ENCODE measurements at places on chromosomes 7 and 10.

DNA sequence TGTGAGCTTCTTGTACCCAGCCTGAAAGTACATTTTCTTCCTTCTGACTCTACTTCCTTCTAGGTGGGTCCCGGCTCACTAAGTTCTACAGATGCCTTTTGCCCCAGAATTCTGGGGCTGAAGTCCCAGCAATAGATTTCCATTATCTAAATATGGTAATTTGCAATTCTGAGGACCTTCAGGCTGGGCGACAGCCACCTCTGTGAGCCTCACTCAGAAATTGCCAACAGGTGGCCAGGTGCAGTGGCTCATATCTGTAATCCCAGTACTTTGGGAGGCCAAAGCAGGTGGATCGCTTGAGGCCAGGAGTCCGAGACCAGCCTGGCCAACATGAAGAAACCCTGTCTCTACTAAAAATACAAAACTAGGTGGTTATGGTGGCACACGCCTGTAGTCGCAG lies 23.7 kb downstream of the CREM start:
- DNase-seq: no peak

DNA sequence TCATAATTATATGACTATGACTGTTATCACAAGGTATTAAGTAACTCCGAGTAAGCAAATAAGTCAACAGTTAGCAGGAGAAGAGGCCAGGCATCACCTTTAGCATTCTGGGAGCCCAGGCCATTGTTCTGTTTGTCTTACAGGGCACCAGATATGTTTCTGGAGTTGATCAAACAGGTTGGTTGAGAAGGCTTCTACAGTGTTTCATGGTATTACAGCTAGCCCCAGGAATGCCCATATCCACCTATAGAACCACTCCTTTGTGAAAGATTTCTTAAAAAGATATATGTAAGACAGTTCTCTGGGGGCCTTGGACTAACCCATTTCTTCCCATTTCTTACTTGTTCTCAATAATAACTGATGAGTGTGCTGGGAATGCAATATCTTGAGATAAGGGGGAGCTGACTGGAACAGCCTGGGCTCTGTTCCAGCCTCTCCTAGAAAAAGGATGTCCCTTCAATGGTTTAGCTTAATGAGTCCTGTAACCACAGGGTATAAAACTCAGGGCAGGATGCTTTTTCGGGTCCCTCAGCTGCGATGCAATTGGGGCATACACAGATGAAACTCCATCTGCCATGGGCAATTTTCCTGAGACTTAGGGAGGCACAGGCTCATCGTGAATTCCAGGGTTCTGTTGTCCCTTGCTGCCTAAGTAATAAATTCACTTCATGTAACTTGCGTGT lies 286.4 kb downstream of the BAMBI start:
- DNase-seq: no peak

DNA sequence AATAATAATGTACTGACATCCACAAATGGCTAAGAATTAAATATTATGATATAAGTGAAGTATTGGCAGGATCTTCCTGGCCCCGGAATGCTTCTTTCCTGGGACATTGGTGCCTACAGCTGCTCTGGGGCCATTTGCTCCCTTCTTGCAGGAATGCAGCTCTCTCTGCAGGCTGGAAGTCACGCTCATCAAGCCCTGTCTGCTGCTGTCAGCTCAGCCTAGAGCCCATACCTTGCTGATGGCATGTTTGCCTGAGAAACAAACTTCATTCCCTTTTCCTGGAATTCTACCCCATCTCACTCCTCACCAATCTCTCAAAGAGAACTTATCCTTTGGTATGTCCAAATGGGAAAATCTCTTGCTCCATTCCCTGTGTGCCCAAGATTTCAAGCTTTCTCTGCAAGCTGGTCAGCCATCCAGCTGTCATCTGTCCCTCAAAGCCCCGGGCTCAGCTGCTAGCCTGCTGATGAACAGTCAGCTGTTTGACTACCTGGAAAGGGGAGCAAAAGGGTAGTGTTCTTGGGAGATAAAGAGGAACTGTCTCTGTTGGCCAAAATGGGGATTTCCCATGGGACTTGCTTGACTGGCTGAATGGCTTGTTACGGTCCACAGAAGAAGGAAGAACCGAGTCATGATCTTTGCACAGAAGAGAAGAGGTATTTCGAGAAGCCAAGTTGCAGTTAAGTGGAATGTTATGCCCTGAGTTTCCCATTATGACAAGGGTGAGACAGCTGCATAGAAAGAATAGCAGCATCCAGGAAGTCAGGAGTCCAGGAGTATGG lies 12.0 kb upstream of the RASSF4 start:
- no peak for DNase-seq

DNA sequence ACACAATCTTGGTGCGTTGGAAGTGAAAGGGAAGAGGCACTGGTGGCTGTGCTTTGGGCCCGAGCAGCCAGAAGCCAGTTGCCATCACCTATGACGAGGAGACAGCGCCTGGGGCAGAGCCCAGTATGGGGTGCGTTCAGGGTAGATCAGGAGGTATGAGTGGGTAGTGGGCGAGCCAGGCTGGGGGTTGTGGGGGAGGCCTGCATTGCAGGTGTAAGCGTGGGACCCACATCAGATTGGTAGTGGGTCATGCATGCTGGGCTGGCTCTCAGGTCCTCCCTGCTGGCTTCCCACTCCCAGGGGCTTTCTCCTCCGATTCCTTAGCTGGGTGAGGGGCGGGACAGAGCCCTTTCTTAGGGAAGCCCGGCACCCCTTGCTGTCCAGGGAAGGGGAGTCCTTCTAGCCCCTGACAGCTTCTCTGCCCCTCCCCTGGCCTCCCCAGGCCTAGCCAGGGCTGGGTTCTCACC lies 445 bp upstream of the PVRIG start:
- no peak for DNase-seq

GRCh38 chr7:151017370-151017952 lies 6.8 kb downstream of the ATG9B start:
- no peak for DNase-seq

- no peak for DNase-seq
These were observed 131.2 kb downstream of the TACC2 start for GRCh38 chr10:122120008-122120744.

GRCh38 chr7:44244282-44244681 lies 43.5 kb downstream of the YKT6 start:
- no peak for DNase-seq

DNA sequence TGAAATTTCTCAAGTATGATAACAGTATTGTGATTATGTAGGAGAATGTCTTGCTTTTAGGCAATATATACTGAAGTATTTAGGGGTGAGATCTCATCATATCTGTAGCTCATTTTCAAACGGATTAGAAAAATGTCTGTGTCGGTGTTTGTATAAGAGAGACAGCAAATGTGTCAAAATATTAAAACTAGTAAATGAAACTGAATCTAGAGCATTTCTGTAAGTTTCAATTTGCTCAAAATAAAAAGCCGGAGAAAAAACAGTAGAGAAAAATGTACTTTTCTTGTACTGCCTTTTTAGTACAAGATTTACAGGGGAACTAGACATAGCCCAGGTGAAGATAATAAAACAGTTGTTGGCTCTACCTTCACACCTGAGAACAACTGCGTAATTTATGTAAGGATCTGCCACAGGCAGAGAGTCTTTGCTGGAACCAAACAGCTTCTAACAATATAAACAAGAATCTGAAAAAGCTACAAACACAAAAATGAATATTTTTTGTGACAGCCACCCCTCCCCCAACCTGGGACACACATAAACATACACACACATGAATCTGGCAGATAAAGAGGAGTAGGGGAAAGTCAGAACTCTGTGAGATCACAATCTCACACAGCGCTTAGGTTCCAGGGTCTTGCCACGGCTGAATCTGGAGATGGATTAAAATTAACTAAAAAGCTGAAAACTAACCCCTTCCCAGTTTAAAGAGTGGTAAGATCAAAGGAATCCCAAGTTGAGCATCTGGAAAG lies 153.3 kb downstream of the AVL9 start:
- DNase-seq: no peak

- DNase-seq: peak; percentile 40
These were observed 258.9 kb upstream of the NPY start for GRCh38 chr7:24025094-24025493.

DNA sequence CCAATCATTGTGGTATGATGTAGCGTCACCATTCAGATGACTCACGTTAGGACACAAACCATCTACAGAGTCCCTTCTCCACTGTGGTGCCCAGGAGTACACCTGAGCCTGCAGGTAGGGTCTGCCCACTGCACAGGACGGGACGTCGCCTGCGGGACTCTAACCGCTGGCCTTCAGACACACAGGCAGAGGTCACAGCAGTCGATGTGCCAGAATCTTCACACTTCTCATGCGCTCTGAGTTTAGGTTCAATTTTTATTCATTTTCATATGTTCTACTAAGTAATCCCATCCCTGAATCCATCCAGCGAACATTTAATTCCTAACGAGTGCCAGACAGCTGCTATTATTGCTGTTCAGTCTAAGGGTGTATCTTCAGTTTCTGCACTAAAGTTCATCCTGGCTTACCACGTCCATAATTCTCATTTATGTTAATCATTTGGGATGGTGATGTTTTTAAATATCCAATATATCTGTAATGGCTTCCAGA lies 73.3 kb downstream of the CXCL12 start:
- DNase-seq: no peak

DNA sequence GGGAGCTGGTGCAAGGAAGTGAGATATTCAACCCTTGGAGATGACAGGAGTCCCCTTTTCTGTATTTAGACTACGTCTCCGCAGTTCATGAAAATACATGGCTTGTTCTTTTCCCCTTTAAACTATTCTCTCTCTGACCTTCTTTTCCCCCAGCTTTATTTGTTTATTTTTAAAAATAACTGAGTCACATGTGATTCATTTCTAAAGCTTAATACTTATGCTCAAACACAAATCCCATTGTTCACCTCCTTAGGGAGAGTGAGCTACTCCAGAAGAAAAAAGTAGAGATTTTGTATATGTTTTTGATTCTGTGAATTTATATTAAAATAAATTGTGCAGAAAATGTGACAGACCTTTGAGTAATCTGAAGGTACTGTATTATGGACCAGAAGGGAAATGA lies 35.9 kb upstream of the FZD1 start:
- DNase-seq: peak; percentile 20

GRCh38 chr10:102280397-102281101 lies 35.2 kb downstream of the GBF1 start:
- peak; percentile 27 for DNase-seq

- no peak for DNase-seq
These were observed 511.0 kb downstream of the XPNPEP1 start for GRCh38 chr10:109412353-109412752.

DNA sequence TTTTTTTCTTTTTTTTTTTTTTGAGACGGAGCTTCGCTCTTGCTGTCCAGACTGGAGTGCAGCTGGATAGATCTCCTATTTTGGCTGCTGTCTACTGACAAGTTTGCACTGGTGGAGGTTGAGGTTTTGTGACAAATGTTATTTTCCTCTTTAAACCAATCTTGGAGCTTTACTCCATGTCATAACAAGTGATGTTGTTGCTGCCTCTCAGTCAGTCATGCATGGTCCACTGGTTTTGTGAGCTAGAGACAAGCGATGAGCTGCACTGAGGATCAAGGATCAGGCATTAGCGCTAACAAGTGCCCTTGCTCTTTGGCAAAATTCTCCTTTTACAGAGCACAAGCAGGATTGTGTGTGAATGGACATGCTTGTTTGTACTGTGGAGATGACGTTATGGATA lies 805 bp upstream of the WDFY4 start:
- no peak for DNase-seq

GRCh38 chr10:99450156-99450555 lies 19.7 kb upstream of the GOT1 start:
- DNase-seq: no peak

- no peak for DNase-seq
These were observed 44.0 kb downstream of the HIPK2 start for GRCh38 chr7:139733751-139734150.

GRCh38 chr10:83343676-83344075 lies 795.6 kb upstream of the GHITM start:
- DNase-seq: peak; percentile 46

- no peak for DNase-seq
These were observed 27.1 kb downstream of the MET start for GRCh38 chr7:116698930-116699721.

- DNase-seq: no peak
These were observed 102.1 kb downstream of the FOXL3 start for GRCh38 chr7:391961-392524.

- DNase-seq: no peak
These were observed 11.6 kb downstream of the KLRG2 start for GRCh38 chr7:139471740-139472353.

GRCh38 chr10:109932968-109933367 lies 9.7 kb upstream of the XPNPEP1 start:
- DNase-seq: no peak

GRCh38 chr7:2566890-2567678 lies 8.3 kb downstream of the IQCE start:
- no peak for DNase-seq

DNA sequence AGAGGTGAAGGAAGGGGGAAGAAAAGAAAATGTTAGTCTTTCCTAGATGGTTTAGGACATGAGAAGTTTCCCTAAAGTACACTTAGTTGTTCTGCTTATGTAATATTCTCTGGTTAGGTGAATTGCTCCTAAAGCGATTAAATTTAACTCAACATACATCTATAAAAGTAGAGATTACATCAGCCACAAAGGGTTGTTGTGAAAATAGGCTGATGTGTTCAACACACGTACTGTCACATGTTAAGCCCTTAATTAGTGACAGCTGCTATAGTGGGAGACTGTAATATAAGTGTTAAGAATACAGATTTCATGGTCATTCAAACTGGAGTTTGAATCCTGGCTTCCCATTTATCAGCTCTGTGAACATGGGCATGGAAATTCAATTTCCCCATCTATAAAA lies 12.8 kb downstream of the HECTD2 start:
- DNase-seq: peak; percentile 39

- peak; percentile 35 for DNase-seq
These were observed 744 bp downstream of the FRAT2 start for GRCh38 chr10:97333601-97334369.

DNA sequence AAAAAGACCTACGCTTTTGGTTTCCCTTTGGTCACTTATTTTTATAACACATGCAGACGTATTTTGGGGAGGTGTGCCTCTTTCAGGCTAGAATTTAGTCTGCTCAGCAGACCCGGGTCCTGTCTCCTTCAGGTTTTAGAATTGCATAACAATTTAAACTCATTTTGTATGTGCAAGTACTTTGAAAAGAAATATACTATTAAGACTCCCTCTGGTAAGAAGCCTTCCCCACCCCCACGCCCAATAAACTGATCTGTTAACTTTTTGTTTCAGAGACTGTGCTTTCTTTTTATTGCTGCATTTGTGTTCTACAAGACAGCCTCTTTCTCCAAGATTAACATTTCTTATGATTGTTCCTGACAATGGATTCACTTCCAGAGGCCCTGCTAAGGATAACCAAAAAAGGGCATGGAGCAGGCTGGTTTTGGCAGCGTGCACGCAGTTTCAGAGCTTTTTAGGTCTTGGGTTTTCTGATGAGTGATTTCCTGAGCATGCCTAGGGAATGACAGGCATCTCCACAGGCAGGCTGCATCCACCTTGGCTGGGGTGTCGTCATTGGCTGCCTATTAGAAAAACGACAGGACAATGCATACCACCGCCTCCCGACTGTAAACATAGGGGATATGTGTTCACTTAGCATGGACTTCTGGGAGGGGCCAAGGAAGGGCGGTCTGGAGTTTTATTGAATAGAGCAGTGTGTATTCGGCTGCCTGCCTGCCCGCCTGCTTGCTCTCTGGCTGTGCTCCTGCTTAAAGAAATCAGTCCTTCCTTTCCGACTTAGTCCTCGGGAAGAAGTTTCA lies at the start of gene CALD1:
TSS of gene CALD1 (plus strand) at position 694 of the 800 bp plus-strand sequence. CDS start 88,100 bp downstream, outside the sequence.
- peak; percentile 100 for DNase-seq

GRCh38 chr7:151399906-151400305 lies 9.9 kb downstream of the WDR86 start:
- no peak for DNase-seq

- DNase-seq: peak; percentile 19
These were observed 62.7 kb downstream of the CALML3 start for GRCh38 chr10:5587151-5588079.

Measured in fibroblast of skin of right biceps (primary cell).